ENCODE measurements at places on chromosomes 2 and 18. TPM values are rescaled to one million over a fixed set of nuclear protein-coding genes. Genes with fewer than 3 reads are reported as not detected.
A peak's percentile ranks its signal among the peaks of the same experiment; 100 is the strongest.

Gene INHBB
- total RNA-seq, result 0.14 TPM

Gene MAP2
- 123 TPM for total RNA-seq

Gene FAM161A
- 21.9 TPM for total RNA-seq

Gene ADGRF3
- total RNA-seq, result 0.77 TPM

DNA sequence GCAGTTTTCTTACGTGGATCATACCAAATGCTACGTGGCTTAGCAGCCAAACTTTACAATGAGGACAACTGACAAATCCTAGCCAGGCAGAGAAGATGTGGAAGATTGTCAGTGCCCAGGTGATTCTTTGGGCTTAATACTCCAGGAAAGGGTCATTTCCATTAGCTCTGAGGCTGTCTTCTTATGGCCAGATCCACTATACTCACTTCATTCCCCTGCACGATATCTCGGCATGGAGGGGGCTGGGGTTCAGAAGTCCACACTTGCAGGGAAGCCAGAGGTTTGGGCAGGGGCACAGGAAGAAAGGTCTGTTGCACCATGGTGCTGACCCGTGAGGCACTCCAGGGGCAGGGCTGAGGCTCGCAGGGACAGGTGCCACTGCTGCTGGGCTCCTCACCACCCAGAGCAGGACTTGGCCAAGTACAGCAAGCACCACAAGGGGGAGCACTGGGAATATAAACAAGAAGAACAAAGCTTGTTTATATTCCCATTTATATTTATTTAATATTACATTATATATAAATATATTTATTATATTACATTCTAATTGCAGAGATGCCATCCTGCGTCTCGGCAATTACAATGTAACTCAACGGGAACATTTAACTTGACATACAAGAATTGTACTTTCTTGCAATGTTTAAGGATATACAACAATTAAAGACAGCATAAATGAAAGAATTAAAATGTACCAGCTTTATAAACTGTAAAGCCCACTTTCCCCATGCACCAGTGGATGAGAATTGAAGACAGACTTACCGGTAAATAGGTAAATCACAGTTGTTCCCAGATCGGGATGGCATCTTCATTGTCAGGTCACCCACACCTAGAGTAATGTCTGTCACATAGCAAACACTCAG, 27.2 kb downstream of the CLUL1 start:
- peak; percentile 74 for DNase-seq

- DNase-seq, result no peak
Observed at GRCh38 chr2:233429175-233429897, 75.0 kb downstream of the DGKD start.

GRCh38 chr2:196376984-196377877, 205.9 kb upstream of the STK17B start:
- no peak for DNase-seq

GRCh38 chr18:12359515-12359927, 17.5 kb downstream of the AFG3L2 start:
- no peak for DNase-seq

All from neural crest cell (in vitro differentiated cells).